ENCODE measurements at places on chromosomes 11 and 22.

DNA sequence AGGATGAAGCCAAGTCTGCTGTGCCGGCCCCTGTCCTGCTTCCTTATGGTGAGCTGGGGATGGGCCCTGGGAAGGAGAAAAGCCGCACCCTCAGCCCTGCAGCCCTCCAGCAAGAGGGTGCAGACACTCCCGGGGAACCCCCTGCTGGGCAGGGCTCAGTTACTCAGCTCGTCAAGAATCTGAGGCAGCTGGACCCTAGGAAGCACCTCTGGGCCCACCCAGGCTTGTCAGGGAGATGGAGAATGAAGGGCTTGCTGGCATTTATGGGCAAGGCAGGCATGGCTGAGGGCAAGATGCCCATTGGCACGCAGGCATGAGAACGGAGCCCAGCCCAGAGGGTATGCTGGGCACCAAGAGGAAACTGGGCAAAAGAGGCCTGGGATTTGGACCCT, 12.9 kb downstream of the RELT start:
- DNase-seq: no peak

GRCh38 chr11:763073-763463, 14.2 kb downstream of the GATD1 start:
- DNase-seq: no peak

GRCh38 chr22:42856179-42856864, 751 bp downstream of the ARFGAP3 start:
- DNase-seq: peak; percentile 34

DNA sequence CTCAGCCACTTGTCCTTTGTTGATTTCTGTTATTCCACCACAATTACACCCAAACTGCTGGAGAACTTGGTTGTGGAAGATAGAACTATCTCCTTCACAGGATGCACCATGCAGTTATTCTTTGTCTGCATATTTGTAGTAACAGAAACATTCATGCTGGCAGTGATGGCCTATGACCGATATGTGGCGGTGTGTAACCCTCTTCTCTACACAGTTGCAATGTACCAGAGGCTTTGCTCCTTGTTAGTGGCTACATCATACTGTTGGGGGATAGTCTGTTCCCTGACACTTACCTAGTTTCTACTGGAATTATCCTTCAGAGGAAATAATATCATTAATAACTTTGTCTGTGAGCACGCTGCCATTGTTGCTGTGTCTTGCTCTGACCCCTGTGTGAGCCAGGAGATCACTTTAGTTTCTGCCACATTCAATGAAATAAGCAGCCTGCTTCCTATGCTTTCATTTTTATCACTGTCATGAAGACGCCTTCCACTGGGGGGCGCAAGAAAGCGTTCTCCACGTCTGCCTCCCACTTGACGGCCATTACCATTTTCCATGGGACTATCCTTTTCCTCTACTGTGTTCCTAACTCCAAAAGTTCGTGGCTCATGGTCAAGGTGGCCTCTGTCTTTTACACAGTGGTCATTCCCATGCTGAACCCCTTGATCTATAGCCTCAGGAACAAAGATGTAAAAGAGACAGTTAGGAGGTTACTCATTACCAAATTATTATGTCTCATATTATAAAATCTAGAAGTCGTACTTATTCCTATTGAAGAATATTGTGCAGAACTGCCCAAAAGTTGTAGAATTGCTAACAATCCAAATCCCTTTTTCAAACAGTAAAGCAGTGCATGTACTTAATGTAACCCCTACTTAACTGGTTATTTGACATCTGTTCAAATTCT, 53.2 kb downstream of the OR4C6 start:
- DNase-seq: no peak

DNA sequence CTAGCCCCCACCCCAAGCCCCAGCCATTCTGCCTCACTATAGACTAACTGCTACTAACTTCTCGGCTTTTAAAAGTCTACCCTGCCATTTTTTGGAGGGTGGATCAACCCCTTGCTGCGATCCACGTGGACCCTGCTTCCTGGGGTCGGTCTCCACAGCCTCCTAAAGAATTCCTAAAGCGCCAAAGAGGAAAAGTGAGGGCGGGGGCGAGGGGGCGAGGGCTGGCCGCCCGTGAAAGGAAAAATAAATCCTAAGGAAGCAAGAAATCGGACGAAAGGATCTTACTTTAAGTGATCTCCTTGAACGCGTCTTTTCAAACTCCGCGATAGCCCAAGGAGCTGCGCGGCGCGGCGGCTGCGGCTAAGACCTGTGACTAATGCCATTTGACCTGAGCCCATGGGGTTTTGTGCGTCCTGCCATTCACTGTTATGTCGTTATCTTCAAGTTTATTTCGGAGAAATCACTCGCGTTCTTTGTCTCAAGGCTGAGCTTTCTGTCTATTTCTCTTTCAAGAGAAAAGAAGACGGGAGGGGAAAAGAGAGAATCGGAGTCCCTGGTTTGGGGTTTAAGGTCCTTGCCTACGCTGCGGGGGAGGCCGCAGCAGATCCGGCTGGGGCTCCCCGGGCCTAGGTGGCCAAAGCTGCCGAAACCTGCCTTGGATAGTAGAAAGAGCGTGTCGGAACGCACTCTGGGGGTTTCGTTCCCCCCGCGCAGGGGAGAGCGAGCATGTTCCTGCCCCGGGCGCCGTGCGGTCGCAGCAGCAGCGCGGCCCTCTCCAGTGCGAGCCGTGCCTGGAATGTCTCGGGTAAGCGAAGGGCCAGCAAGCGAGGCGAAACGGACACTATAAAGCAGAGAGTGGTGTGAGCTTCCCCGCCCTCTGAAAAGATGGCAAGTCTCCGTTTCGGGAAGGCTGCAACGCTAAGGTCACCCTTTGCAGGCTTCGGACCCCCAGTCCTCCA, 2.8 kb upstream of the DBX1 start:
- DNase-seq: no peak

- peak; percentile 61 for DNase-seq
These were observed 26.3 kb downstream of the RGL4 start for GRCh38 chr22:23716811-23717801.

- no peak for DNase-seq
These were observed 38.4 kb downstream of the GDPD5 start for GRCh38 chr11:75487365-75487764.

GRCh38 chr11:2799881-2800654, 85.5 kb downstream of the CDKN1C start:
- no peak for DNase-seq

GRCh38 chr11:96215110-96215782, 127.7 kb downstream of the MAML2 start:
- DNase-seq: no peak

DNA sequence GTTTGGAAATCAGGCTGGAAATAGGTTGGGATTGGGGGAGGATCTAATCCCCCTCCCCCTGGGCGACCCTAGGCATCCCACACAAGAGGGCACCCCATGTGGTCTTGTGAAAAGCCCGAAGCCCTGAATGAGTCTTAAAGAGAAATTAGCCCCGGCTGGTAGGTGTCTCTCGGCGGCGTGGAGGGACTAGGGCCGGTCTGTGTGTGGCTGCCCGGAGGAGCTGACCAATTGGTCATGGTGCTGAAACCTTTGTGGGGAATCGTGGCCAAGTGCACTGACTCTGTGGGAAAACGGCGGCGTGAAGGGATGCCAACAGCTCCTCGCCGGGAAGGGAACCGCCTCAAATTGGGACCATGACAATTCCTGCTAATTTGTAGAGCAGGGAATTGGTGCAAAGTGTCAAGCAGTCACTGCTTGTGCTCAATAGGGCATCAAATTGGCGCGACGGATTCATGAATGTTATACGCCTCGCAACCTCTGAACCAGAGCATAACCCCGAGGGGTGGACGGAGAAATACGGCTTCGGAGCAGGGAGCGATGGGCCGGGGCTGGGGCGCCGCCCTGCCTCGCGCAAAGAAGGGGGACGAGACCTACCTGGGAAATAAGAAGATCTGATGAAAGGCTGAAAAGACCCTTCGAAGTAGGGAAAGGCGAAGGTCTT, 1.5 kb downstream of the DBX1 start:
- no peak for DNase-seq

- DNase-seq: no peak
These were observed 81.1 kb upstream of the WNT7B start for GRCh38 chr22:46058091-46058420.

GRCh38 chr11:26137651-26138050, 194.3 kb upstream of the ANO3 start:
- DNase-seq: no peak

DNA sequence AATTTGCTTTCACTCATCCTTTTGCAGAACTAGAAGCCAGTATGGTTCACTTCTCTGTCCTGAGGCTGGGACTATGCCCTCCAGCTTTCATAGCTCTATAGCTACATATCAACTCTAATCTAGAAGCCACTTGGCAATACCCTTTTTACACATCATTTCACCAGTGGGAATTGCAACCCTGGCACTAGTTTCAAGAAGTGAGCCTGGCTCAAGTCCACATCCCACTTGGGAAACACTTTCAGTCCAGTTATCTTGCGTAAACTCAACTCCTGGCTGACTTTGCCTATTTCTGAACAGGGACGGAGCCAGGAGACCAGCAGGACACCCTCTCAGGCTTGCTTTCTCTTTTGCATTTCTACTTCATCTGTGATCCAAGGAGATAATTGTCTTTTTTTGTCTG, 19.9 kb upstream of the FAT3 start:
- DNase-seq: no peak

GRCh38 chr22:26846645-26847044, 189.3 kb downstream of the MIAT start:
- DNase-seq: no peak

DNA sequence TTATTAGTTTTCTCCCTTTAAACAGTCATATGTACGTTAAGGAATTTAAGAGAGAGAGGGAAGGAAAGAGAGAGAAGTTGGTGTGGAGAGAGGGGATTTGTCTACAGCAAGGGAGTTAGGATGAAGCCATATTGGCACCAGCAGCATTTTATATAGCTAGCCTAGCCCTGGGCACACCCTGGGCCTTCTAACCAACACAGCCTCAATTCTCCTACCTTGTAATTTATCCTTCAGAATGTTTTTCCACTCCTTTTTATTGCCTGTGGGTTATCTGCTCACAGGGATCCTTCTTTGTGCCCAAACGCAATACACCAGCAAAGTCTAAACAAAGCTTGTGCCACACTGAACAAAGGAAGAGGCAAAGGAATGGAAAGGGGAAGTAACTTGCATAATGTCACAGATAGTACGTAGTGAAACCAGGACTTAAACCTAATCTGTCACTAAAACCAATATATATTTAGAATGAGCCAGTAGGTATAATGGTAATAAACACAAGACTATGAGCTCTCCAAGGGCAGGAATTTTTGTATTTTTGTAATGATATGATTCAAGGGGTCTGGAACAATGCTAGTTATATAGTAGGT, 613.8 kb upstream of the TENM4 start:
- DNase-seq: no peak

- no peak for DNase-seq
These were observed 22.5 kb downstream of the TAB1 start for GRCh38 chr22:39422101-39422500.

- DNase-seq: no peak
These were observed 21.3 kb downstream of the LAYN start for GRCh38 chr11:111561791-111562325.

DNA sequence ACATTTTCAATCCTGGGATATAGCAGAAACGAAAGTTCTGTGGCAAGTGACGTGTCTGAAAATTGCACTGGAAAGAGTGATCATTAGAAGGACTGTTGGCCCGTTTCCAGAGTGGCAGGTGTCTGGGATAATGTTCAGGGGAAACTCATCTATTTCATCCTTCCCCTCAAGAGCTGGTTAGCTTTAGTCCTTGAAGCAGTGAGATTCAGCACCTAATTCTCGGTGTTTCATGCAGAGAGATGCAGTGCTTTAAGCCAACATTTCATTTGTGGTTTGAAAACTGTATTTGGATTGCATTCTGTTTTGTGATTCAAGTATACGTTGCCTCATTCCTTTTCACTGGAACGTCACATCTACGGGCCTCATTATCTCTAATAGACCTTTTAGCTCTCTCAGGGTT, 205.0 kb upstream of the RAG2 start:
- DNase-seq: no peak

Measured in activated CD4-positive, CD25-positive, alpha-beta regulatory T cell treated with anti-CD3 and anti-CD28 coated beads, Interleukin-2, amount 50 U/mL, for 16 hours (primary cell).